Endothelial cell of umbilical vein (primary cell): ENCODE measurements at places on chromosomes 12 and 14. TPM values are rescaled to one million over a fixed set of nuclear protein-coding genes. Genes with fewer than 3 reads are reported as not detected.
A peak's percentile ranks its signal among the peaks of the same experiment; 100 is the strongest.

- peak; percentile 21 for DNase-seq
These were observed 20.1 kb downstream of the MBIP start for GRCh38 chr14:36300337-36300736.

The GLS2 gene
- 0.33 TPM in 1 of 2 replicates, not detected in the other for total RNA-seq

The COX8C gene
- not detected in 2 replicates for total RNA-seq

GRCh38 chr12:124222368-124223245, 72.3 kb upstream of the RFLNA start:
- DNase-seq = no peak

GRCh38 chr12:121232163-121232562, 22.2 kb downstream of the P2RX4 start:
- no peak for DNase-seq

DNA sequence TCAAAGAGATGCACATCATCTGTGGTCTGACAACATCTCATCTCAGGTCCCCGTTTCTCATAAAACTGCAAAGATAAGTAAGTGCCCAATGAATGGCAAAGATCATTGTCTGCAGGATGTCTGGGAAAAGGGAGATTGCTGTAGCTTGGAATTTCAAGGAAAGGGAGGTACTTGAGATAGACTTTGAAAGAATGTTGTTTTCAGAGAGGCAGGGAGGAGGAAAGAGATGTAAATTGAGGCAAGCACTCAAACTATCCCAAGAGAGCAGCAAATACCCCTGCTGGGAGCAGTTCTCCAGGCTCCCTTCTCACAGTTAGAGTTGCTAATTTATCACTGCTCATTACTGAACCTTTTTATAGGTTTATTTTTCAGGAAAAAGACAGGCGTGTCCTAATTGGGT, 107.1 kb downstream of the MYRFL start:
- DNase-seq = peak; percentile 11

DNA sequence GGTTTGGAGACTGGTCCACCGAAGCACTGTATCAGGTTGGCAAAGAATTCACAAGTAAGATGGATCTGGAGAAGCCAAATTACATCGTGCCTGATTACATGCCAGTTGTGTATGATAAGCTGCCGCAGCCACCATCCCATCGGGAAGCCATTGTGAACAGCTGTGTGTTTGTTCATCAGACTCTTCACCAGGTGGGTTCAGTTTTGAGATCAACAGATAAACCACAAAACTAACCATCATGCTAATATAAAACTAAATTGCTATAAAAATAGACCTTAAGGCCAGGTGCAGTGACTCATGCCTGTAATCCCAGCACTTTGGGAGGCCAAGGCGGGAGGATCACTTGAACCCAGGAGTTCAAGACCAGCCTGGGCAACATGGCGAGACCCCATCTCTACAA, 58.9 kb downstream of the HSP90AA1 start:
- DNase-seq = no peak

DNA sequence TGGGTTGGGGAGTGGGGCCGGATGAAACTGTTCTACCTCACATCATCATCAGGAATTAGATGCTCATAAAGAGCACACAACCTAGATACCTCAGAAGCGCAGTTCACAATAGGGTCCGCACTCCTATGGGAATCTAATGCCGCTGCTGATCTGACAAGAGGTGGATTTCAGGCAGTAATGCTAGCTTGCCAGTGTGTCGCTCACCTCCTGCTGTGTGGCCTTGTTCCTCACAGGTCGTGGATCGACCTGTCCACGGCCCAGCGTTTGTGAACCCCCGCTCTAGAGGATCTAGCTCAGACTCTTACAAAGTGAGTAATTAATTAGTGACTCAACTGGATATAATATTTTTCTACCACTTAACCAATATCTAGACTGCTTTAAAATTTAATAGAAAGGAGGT, 5.8 kb downstream of the PPP1R12A start:
- DNase-seq = no peak

- DNase-seq = peak; percentile 78
These were observed 43.0 kb upstream of the TSPAN9 start for GRCh38 chr12:3034067-3034750.

- no peak for DNase-seq
These were observed at the start of gene TBPL2 for GRCh38 chr14:55440385-55440784. Gene TBPL2 (minus strand): TSS chr14:55440616. CDS start chr14:55440449, 167 bp downstream.

The EMP1 gene
- total RNA-seq = 528 and 577 TPM in 2 replicates

The KRT71 gene
- total RNA-seq = not detected in 2 replicates

The TAS2R50 gene
- 1.5 and 1.6 TPM in 2 replicates for total RNA-seq

The KRT8 gene
- 22.1 and 31.7 TPM in 2 replicates for total RNA-seq

The OTX2 gene
- total RNA-seq = not detected in 2 replicates

The CHD8 gene
- total RNA-seq = 86.7 and 94.3 TPM in 2 replicates
